ENCODE measurements at places on chromosomes 5 and 9. TPM values are rescaled to one million over a fixed set of nuclear protein-coding genes. Genes with fewer than 3 reads are reported as not detected.

GRCh38 chr5:118894709-118895108, 93.6 kb downstream of the DTWD2 start:
- no peak for DNase-seq

LCN9 gene
- not detected for total RNA-seq

- no peak for DNase-seq
Measured at GRCh38 chr9:105413525-105413924, 34.3 kb upstream of the FSD1L start.

GRCh38 chr5:69450116-69450515, 35.2 kb downstream of the MARVELD2 start:
- DNase-seq = no peak

DNA sequence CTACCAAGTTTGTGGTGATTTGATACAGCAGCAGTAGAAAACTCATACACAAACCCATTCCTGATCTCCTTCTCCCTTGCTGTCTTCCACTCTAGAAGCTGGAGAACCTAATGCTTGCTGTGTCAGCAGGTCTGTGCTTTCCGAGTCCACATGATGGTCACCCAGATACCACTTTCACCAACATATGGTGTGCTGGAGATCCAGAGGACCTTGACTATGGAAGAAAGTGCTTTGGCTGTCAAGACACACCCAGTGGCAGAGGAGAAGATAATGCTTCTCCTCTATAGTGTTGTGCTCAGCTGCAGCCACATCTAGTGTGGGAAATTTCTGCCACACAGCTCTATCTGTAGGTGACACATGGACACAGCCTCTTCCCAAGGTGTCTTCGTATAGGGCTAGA, 67.4 kb downstream of the UGCG start:
- DNase-seq = no peak

IFNA21 gene
- total RNA-seq = not detected

FREM1 gene
- total RNA-seq = not detected

PTGER4 gene
- total RNA-seq = 65.2 TPM

DNA sequence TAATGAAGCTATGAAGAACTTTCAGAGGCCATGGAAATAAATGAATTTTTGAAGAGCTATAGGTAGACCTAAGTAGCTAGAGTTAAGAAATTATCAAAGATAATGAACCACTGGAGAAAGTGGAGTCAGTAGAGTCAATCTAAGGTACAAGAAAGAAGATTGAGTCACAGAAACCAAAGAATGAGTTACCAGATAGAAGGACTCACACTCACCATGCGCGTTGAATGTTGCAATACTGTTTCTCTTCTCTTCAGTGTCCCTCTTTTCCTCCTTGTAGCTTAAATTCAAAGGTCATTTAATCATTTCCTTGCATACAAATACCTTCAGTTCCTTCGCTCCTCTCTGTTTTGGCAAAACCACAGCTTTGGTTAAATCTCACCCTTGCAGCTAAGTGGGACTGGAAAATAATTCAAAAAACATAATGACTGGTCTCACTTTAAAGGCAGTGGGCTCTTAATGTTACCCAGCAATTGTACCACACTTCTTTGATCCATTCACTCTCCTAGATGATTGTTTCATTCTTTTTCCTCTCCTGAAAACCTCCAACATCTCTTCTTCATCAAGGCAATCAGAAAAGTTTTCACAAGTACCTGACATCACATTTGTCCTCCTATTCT, 58.3 kb downstream of the NIPBL start:
- peak; percentile 2 for DNase-seq

DNA sequence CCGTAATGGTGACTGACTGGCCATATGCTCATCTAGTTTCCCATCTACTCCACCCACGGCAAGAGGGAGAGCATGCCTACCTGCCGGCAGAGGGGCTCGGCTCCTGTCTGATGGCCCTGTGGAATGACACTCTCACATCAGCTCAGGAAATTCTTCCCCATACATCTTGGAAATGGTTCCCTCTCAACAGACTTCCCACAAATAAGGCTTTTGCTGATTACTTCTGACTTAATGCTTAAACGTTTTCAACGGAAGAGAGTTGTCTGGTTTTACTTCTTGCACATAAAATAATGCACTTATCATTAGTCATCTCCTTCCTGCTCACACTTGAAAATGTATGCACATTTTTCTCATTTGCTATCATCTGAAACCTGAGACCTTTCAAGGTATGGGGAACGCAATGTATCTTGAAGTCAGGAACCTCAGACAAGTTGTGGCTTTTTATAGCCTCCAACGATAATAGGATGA, 129.5 kb downstream of the TTLL11 start:
- no peak for DNase-seq

IPPK gene
- total RNA-seq = 13.9 TPM

DNA sequence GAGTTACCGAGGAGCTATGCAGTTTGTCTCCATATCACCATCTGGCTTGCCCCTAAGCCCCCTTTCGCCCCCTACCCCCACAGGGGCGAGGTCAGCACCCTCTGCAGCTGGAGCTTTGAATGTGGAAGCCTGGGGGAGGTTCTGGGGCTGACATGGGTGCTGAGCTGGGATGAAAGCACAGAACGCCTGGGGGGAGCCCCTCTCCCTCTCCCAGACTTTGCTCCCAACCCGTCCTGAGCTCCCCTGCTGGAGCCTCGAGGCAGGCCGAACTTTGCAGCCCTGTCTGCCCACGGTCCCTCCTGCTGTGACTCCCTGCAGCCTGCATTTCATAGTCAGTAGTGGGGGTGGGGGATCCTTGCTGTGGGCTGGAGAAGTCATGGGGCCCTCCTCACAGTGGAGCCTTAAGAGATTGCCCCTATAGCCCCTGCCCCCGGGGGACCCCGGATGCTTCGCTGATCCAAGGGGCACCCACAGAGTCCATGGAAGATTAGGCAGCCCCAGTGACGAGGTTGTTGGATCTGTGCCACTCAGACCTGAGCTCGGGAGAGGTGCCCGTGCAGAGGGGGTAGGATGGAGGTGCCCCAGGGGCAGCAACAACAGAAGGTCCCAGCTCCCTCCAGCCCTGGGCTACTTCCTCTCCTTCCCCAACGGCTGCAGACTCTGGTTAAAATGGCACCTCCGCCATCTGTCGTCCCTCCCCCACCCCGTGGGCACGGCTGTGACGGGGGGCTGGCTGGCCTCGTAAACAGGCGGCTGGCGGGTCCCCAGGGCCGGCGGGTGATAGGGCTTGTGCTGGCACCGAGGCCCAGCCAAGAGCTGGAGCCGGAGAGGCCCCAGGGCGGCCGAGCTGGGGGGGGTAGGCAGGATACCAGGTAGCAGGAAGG, 162.0 kb downstream of the C9orf50 start:
- DNase-seq = peak; percentile 39

DOK3 gene
- 8.6 TPM for total RNA-seq

OR1Q1 gene
- total RNA-seq = not detected

Data from activated naive CD8-positive, alpha-beta T cell treated with anti-CD3 and anti-CD28 coated beads for 36 hours (primary cell).